COR-L47 (cell line): ENCODE measurements at places on chromosomes 11 and 22.

- DNase-seq = no peak
These were observed 2.6 kb upstream of the RRM1 start for GRCh38 chr11:4092026-4092425.

DNA sequence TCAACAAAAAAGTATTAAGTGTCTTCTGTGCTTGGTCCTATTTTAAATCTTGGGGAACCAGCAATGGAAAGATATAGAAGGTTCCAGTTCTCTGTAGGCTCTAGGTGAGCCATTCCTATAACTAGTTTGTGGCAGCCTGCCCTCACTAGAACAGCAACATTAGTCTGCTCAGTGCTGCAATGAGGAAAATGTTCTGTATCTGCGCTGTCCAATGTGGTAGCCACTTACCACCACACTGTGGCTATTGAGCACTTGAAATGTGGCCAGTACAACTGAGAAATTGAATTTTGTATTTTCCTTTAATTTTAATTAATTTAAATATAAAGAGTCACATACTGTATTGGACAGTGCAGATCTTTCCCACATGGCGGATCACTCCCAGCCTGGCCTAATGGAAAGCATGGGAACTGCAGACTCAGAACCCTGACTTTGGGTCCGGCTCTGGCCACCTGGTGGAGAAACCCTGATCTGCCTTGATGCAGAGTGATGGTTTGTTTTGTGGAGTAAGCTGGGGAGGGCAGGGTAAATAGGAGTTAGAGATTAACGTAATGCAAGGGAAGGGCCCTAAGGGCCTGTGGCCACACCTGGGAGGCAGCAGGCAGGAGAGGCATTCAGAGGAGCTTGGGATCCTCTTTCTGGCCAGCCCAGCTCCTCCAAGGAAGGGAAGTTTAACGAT, 101.0 kb downstream of the ME3 start:
- DNase-seq = no peak

GRCh38 chr11:8717876-8718753, 35.5 kb downstream of the RPL27A start:
- no peak for DNase-seq

DNA sequence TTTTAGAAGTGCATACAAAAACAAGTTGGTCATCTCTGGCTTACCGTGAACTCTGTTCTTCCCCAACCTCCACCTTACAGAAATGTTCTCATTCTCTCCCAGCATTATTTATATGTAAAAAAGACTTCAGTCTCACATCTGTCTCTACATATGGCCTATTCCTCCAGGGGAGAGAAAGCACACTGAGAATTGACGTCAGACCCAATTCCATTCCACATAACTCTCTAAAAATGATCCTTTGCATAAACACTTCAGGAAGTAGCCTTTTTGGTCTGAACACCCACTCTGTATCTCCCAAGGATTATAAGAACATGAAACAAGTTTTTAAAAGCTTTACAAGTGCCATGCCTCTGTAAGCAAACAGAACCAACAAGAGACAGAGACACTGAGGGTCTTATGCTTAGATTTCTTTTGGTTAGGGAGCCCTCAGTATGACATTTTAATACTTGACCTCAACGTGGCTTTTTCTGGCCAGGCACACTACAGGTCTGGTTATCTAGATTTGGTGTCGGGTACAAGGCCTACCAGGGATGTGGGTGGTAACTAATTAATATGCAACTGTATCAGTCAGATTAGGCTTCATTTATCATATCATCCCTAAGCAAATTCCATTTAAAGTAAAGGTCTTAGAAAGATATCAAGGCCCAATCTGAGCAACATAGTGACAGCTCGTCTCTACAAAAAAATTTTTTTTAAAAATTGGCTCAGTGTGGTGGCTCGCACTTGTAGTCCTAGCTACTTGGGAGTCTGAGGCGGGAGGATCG, 48.5 kb upstream of the PPP2R1B start:
- DNase-seq = no peak

DNA sequence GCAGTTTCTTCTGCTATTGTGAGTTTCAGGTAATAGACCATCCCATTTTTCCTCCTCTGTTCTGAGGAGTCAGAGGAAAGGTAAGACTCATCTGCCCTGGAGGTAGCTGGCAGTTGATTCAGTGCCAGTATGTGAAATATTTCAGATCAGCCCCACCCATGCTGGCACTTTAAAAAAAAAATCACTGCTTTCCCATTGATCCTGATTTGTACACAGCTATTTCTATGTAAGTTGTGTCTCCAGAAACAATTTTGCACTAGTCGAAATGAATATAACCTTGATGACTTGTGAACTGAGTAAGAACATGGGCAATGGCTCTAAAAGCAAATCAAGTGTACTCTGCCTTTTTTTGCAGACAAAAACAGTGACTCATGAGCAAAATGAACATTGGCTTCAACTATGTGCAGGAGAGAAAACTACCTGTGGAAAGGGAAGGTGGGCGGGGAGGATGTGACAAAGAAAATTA, 82.0 kb upstream of the OR5AK2 start:
- DNase-seq = no peak

DNA sequence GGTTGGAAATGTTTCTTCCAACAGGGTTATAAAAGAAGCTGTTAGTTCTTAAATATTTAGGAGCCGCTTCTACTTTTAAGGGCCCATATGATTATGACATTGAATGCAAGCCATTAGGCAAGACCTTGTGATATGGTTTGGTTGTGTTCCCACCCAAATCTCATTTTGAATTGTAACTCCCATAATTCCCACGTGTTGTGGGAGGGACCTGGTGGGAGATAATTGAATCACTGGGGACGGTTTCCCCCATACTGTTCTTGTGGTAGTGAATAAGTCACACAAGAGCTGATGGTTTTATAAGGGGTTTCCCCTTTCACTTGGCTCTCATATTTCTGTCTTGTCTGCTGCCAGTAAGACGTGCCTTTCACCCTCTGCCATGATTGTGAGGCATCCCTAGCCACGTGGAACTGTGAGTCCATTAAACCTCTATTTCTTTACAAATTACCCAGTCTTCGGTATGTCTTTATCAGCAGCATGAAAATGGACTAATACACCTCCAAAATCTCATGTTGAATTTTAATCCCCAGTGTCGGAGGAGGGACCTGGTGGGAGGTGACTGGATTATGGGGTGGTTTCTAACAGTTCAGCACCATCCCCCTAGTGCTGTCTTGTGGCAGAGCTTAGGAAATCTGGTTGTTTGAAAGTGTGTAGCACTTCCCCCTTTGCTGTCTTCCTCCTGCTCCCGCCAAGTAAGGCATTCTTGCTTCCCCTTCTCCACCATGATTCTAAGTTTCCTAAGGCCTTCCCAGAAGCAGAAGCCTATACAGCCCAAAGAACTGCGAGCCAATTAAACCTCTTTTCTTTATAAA, 4.3 kb downstream of the CD59 start:
- DNase-seq = no peak

DNA sequence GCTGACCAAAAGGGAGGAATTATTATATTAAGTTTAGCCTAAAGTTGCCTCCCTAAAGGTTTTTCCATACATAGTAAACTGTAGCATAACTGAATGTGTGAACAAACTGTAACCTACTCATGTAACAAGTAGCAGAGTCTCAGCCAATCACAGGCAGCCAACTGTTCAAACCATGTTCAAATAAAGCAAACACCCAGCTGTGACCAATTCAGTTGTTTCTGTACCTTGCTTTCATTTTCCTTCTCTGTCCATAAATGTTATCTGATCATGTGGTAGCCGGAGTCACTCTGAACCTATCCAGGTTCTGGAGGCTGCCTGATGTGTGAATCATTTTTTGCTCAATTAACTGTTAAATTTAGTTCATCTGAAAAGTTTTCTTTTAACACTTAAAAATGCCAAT, 373.5 kb downstream of the GUCY1A2 start:
- DNase-seq = no peak

DNA sequence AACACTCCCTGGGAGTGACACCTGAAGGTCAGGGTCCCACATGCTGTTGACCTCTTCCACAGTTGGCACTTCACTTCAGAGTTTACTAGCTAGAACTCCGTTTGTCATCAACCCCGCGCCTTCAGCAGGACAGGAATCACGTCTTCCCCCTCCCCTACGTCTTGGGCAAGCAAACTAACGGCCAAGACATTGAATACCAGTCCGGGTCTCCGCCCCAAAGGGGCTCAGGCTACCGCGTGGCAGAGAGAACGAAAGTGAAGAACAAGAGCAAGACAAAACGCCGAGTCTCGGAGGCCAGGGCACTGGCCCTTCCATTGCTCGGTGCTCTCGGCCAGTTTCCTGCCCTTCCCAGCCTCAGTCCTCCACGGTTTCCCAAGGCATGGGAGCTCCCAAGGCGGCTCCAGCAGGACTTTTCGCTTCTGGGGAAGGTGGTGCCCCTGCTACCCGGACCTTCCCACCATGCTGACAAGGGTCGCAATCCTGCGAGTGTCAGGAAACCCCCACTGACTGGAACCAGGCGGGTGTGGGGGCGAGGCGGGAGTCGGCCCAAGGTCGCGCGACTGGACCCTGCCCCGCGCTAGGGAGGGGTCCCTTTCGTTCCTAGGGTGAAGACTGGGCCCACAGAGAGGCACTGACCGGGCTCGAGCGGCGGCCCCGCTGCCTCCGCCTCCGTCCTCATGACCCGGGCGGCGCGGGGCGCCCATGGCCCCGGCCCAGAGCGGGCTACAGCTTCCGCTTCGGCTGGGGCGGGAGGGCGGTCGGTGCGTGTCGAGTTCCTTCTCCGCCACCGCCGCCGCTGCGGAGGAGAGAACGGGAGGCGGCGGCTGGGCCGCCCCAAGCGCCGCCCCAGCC, at the start of gene GUCD1:
Gene GUCD1 (minus strand): TSS at position 826 of the 852 bp plus-strand sequence. CDS start 147 bp downstream, at position 679.
- DNase-seq = no peak

DNA sequence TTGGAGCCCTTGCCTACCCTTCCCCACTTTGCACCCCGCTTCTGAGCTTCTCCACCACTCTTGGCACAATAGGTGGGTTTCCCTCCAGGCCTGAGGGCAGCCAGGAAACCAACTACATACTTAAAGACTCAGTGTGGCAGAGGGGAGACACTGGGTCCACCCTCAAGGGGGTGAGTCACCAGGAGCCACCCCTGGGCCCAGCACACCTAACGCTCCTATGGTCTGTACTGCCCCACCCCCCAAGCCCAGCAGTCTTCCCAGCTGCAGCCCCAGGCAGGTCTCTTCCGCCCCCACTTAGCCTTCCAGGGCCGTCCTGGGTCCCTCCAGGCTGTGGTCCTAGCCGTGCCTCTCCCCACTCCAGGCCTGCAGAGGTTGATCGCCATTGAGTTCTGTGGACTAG, 3.2 kb upstream of the TMPRSS13 start:
- no peak for DNase-seq

DNA sequence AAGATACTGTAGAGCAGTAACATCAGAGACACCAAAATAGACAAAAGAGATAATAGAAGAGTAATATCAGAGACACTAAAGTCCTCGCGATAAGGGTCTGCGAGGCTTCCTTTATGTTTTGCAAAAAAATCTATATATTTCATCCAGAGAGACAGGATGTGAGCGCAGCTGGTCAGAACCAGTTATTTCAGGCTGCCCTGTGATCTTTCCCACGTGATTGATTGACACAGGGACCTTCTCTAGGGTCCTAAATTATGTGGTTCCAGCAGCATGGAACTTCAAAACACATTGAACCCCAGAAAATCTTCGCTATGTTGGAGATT, 118.0 kb downstream of the KCNQ1 start:
- DNase-seq = no peak

- no peak for DNase-seq
These were observed 30.8 kb upstream of the ALDH3B2 start for GRCh38 chr11:67705264-67705663.

- no peak for DNase-seq
These were observed 37.1 kb upstream of the AKIP1 start for GRCh38 chr11:8873741-8874405.

DNA sequence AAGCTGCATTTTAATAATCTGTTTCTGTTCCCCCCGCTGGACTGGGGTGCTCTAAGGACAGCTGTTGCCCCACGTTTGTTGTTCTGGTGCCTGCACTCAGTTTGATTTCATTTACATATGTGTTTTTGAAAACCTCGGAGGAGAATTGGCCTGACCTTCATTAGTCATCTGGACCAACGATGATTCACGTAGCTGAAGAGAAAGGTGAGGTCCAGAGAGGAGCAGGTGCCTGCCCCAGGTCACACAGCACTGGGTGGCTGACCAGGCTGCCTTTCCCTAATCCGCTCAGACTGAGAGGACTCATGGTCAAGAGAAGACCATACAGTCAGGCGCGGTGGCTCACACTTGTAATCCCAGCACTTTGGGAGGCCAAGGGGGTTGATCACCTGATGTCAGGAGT, 3.8 kb downstream of the CSDC2 start:
- DNase-seq = no peak
